ENCODE measurements at places on chromosomes 4 and X. TPM values are rescaled to one million over a fixed set of nuclear protein-coding genes. Genes with fewer than 3 reads are reported as not detected.

DNA sequence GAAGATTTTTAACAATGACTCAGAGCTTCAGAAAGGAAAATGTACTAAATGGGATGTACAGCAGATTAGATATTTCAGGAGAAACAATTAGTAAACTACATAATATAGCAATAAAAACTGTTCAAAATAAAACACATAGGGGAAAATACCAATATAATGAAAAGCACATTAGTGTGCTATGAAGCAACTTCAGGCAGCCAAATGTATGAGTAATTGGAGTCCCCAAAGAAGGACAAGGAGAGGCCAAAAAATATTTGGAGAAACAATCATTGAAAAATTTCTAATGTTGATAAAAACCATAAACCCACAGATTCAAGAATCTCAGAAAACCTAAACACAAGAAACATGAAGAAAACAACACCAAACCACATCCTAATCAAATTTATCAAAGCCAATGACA lies 129.3 kb upstream of the CHRDL1 start:
- no peak for DNase-seq

DNA sequence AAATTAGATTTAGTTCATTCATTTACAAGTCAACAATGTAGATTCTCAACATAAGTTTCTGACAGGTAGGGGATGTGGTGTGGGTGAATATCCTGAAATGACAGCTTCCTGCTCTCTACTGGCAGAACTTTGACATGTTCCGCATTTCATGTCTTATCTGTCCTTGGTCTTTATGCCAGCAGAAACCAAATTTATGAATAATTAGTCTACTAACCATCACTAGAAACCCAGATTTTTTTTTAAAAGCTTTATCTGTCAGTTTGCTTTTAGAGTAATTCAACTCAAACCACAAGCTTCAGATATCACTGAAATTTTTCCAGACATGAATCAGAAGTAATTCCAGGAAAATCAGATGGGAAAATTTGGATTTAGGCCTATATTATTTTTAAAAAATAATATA lies 17.9 kb downstream of the COQ2 start:
- no peak for DNase-seq

DNA sequence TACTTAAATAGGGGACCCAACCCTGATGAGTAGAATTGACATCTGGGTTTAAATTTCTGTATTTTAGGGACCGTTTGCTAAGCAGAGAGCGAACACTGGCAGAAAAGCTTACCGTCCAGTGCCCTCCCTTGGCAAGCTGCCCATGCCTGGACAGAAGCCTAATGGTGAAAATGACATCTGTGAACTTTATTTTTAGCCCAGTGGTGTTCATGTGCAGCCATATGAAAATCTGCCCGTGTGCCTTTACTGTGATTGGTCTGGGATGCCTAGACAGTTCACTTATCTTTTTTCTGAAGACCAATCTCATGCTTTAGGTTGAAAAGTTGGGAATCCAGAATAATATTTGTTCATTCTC lies 1.1 kb downstream of the STBD1 start:
- peak; percentile 47 for DNase-seq

GRCh38 chr4:19614171-19614570 lies 637.5 kb upstream of the SLIT2 start:
- no peak for DNase-seq

DNA sequence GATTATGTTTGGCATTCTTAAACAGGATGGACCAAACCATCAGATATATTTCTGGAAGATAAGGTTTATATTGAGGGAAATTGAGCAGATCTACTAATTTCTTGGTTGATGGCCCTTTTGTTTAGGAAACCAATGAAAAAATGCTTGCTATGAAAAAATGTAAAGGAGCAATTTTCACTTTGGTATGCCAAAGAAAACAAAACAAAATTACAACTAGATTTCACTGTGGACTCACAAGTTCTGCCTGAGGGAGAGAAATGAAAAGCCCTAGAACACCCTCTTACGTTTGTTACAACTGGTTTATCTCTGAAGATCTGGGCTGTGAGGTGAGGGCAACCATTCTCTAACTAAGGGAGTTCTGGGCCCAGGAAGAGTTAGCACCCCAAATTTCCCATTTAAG lies 122.5 kb upstream of the IL15 start:
- DNase-seq: no peak

DNA sequence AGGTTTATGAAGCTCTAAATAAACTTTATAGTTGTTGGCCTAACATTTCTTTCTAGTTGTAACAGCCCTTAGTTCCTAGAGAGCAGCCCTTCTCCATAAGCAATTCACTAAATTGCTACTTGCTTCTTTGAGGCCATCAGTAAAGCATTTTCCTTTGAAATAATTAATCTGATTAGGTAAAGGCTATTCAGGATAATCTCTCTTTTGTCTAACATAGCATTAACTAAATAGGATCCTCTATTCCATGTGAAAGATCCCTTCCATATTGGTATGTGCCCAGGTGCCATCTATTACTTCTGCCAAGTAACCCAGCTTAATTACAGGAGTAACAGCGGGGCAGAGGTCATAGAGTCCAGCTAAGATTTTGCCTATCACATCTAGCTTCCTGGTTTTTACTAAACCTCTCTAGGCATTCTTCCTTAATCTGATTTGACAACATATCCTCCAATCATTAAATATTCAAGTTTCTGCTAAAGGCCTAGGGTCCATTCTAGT lies 1408.0 kb downstream of the PCDH18 start:
- no peak for DNase-seq

DNA sequence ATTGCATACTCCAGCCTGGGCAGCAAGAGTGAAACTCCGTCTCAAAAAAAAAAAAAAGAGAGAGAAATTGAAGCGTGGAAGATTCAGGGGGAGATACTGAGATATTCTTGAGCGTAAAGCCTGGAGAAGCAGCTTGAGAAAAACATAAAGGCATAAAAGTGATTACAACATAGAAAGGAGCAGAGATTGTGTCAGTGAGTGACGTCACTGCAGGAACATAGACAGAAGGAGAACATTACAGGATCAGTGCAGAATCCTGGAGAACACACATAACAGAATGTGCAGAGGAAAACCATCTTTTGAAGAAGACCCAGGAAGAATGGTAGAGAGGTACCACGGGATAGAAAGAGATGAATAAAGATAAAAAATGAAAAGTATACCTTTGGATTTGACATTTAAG lies 147.0 kb downstream of the APBB2 start:
- DNase-seq: no peak

DNA sequence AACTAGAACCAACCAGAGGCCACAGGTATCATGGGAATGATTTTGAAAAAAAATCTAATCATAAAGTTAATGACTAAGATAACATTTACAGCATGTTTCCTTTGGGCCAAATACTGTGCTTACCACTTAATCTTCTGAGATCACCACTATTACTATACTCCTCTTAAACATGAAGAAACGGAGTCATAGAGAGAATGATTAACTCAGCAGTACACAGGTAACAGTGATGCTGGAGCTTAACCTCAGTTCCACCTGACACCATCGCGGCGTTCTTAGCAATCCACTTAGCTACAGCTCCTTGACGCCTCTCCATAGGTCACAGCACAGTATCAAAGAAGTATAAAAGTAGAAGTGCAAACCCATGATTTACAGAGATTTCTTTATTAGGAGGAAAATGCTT lies 592.6 kb upstream of the SLIT2 start:
- no peak for DNase-seq

- no peak for DNase-seq
Measured at GRCh38 chr4:165079476-165079875, 25.8 kb downstream of the TRIM75 start.

GRCh38 chr4:1030031-1030430 lies 18.6 kb downstream of the FGFRL1 start:
- no peak for DNase-seq

DNA sequence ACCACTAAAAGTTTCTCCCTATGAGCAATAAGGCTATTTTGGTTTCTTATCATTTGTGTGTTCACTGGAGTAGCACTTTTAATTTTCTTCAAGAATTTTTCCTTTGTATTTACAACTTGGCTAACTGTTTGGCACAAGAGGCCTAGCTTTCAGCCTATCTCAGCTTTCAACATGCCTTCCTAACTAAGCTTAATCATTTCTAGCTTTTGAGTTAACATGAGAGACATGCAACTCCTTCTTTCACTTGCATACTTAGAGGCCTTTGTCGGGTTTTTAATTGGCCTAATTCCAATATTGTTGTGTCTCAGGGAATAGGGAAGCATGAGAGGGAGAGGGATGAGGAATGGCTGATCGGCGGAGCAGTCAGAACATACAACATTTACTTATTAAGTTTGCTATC lies 349.8 kb downstream of the OPHN1 start:
- DNase-seq: no peak

GRCh38 chrX:2351321-2351720 lies 149.5 kb downstream of the DHRSX start:
- DNase-seq: no peak

DNA sequence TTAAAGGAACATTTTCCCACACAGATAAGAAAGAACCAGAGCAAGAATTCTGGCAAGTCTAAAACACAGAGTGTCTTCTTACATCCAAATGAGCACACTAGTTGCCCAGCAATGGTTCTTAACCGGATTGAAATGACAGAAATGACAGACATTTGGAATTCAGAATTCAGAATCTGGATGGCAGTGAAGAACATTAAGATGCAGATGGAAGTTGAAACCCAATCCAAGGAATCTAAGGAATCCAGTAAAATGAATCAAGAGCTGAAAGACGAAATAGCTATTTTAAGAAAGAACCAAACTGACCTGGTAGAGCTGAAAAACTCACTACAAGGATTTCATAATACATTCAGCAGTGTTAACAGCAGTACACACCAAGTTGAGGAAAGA lies 21.5 kb downstream of the ANAPC10 start:
- no peak for DNase-seq

GRCh38 chr4:126740687-126741086 lies 892.1 kb upstream of the INTU start:
- DNase-seq: no peak

DNA sequence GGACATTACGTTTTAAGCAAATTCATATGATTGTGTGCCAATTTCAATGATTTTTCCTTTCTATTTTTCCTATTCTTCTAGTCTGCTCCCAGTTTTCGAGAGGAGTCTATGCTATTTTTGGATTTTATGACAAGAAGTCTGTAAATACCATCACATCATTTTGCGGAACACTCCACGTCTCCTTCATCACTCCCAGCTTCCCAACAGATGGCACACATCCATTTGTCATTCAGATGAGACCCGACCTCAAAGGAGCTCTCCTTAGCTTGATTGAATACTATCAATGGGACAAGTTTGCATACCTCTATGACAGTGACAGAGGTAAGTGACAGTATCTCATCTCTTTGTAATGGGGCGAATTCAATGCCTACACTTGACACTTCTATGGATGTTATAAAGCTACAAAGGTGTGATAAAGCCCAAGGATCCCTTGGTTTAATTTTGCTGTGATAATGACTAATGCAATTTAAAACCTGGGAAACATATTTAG lies 83.0 kb downstream of the GRIA2 start:
- no peak for DNase-seq

- no peak for DNase-seq
Measured at GRCh38 chr4:9898596-9899305, 117.3 kb downstream of the DRD5 start.

GRCh38 chr4:174365018-174365587 lies 81.4 kb downstream of the CEP44 start:
- no peak for DNase-seq

- DNase-seq: no peak
Measured at GRCh38 chrX:130057209-130057608, 53.1 kb downstream of the ELF4 start.

DNA sequence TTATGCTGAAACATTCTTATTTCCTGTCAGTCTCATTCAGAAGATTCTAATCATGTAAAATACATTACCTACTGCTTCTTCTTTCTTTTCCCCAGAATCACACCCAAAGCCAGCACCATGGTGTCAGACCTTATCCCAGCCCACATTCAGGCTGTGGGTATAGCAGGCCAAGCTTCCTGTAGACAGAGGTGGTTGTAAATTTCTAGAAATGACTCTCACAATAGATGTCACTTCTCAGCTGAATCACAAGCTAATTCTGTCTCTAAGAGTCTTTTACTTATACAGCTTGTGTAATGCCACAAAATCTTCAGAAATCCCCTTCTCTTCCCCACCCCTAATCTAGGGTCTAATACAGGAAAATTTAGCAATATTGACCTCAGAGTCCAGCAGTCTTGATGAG lies 239.6 kb downstream of the PARM1 start:
- DNase-seq: no peak

GRCh38 chr4:8769645-8770517 lies 101.8 kb downstream of the HMX1 start:
- no peak for DNase-seq

DNA sequence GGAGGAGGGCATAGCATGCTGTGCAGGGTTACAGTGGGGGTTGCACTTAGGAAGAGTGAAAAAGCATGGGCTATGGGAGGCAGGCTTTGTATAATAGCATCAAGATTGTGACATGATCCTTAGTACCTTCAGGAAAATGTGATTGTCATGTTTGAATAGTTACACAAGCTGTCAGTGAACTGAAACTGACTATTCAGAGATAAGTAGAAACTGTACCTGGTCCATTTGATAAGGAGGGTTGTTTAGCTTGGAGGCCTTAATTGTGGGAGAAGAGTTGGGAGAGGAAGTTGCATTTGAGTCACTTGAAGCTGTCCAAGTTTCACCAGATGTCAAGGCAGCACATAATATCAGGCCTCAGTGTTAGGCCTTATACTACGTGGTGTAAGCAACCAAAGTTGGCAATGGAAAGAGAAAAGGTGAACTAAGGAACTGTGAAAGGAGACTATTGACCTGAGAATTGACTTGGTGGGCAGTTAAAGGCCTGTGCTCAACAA lies 85.0 kb downstream of the TEX13C start:
- no peak for DNase-seq

TIGD4 gene
- total RNA-seq: 0.59 TPM

CTPS2 gene
- 17.7 TPM for total RNA-seq

CT47C1 gene
- not detected for total RNA-seq

GPM6B gene
- 1.00 TPM for total RNA-seq

WNK3 gene
- total RNA-seq: 42.8 TPM

FGFBP1 gene
- total RNA-seq: not detected

ESX1 gene
- total RNA-seq: not detected

Measured in ovary (tissue), 10 donors.